ENCODE measurements at places on chromosomes 6 and 20.

GRCh38 chr20:46563170-46563859 is 12.9 kb upstream of the OCSTAMP start:
- no peak for DNase-seq

- no peak for DNase-seq
Observed at GRCh38 chr6:17491416-17492142, 98.2 kb downstream of the CAP2 start.

GRCh38 chr20:22974354-22974753 is 60.8 kb upstream of the SSTR4 start:
- DNase-seq: no peak

DNA sequence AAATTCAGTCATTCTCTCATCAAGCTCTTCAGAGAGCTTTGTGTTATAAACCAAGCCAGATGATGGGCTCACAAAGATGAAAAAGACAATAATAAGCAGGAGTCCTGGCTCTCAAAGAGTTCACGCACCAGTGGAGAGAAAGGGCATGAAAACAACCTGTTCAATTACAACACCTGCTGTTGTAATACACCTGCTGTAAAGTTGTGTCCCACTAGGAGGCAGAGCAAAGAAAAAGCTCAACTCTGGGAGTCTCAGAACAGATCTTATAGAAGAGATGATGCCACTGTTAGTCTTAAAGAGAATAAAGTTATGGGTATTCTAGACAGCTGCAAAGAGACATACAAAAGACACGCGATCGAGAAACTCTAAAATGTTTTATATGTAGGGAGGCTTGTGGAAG is 100.6 kb downstream of the DCDC2 start:
- no peak for DNase-seq

- no peak for DNase-seq
Observed at GRCh38 chr6:155310596-155310995, 3.7 kb downstream of the TFB1M start.

DNA sequence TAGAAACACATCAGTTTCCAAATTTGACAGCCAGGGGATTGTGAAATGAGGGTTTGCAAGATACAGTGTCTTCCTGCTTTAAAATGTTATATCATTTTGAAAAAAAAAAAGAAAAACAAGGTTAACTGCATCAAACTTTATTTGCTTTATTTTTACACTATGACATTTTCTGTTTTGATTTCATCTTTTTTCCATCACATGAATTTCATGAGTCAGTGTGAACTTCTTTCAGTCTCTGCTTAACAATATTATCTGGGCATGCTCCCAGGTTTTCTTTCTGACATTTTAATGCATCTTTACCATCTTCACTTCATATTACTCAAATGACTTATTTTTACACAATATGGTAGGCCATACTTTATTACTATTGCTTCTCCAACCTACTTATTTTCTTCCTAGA is 1.9 kb downstream of the NCOA7 start:
- DNase-seq: no peak

DNA sequence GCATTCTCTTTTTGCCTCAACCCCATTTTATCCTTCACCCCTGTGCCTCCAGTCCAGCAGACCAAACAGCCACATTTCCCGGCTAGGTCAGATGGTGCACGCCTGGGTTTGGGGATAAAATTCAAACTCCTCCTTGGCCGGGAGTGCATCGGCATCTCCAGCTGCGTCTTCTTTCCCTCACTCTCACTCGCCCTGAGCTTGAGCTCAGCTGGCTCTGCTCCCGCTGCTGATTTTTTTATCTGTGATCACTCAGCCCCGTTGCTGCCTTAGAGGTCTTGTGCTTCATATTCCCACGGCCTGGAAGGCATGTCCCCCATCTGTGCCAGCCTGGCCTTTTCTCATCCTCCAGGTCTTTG is 6.8 kb upstream of the EZR start:
- DNase-seq: no peak

- no peak for DNase-seq
Observed at GRCh38 chr6:158756126-158756525, 63.0 kb downstream of the EZR start.

DNA sequence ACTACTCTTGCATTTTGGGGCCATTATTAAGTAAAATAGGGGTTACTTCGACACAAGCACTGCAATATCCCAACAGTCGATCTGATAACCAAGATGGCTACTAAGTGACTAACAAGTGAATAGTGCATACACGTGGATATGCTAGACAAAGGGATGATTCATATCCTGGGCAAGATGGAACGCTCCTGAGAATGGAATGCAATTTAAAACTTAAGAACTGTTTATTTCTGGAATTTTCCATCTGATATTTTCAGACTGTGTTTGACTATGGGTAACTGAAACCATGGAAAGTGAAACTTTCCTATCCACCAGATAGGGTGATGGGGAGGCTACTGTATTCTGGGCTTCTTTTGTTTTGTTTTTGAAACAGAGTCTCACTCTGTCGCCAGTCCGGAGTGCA is 66.5 kb downstream of the ILRUN start:
- no peak for DNase-seq

DNA sequence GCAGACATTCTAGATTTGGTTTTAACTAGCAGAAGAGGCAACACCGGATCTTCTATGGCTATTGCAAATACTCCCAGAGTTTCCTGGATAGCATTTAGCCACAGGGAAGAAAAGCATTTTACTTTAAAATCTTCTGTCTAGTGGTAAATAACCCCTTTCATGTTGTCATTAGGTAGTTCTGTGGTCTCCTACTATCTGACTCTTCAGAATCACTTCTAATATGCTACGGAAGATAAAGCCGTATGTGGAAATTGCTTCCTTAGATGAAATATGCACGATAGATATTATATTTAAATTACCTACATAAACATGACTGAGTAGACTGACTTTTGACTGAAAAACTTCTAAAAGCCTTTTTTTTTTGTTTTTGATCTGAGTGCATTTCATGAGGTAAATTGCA is 759 bp downstream of the CRISP3 start:
- DNase-seq: no peak

- DNase-seq: no peak
Observed at GRCh38 chr6:111844376-111844775, 28.9 kb downstream of the FYN start.

GRCh38 chr6:27275025-27275956 is 27.8 kb downstream of the PRSS16 start:
- DNase-seq: no peak

- no peak for DNase-seq
Observed at GRCh38 chr6:90285042-90285481, 11.6 kb downstream of the BACH2 start.

DNA sequence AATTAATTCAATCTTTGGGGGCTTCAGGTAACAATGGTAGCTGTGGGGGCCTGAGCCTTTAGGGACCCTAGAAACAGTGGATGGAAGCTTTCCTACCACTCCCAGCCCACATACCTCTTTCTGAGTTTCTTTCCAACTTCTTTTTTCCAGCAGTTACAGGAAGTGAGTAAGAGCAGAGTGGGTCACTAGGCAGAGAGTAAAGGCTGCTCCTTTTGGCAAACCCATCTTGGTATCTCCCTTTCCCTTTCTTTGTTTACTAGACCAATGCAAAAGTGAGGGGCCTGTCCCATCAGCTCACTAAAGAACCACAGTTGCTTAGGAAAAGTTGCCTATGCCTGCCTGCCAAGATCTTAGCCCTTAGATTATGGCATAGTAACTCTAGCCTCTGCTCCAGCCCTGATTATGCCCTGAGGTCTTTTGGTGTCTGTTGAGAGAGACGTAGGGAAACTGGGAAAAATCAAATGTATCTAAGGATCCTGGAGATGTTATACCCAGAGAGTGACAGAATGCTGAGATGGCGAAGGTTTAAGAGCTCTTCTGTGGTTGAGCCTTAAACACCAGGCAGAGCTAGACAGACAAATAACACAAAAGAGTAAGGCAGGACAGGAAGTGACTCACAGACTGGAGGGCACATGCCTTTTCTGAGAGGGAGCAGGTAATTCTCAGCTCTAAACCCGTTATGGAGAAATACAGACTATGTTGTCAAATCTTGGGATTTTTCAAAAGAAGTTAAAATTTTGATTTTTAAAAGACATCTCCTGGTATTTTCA is 31.3 kb downstream of the TRMT6 start:
- no peak for DNase-seq

DNA sequence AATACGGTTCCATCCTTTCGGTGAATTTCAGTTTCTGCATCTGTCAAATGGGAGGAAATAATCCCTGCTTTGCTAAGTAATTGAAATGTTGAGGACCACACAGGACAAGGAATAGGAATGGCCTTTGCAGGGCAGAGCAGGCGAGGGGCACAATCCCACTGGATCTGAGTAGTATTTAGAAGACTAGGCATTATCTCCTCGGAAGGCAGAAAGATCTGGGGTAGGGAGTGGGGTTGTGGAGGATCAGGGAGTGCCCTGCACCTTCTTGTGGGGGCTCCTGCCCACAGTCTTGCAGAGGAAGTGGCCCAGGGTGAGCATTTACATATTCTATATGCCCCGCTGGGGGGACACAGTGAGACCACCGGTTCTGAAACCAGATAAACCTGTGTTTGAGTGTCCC is 87.1 kb upstream of the SIRPA start:
- DNase-seq: no peak

Measured in stimulated activated CD8-positive, alpha-beta memory T cell treated with anti-CD3 and anti-CD28 coated beads, Interleukin-15, amount 100 ng/mL, for 24 hours (primary cell).